ENCODE measurements at places on chromosomes 2 and 18.

DNA sequence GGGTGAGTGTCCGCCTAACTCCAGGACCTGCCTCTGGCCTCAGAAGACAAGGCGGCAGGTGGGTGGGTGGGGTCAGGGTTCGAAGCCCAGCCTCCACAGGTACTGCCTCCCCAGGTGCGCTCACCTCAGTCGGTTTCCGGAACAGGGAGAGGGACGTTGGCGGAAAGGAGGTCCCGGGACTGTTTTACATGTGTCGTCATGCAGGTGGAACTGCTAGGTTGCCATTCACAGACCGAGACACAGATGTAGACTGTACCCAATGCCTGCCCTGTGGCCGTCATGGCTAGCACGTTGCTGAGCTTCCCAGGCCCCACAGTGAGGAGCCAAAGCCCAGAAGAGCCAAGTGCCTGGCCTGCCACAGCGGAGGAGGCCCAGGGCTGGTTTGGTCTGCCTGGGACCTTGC, 284.0 kb upstream of the HS6ST1 start:
- no peak for DNase-seq

GRCh38 chr2:129656081-129656598, 323.3 kb upstream of the RAB6C start:
- DNase-seq = no peak

GRCh38 chr18:56238576-56238975, 399.8 kb downstream of the TXNL1 start:
- DNase-seq = no peak

- DNase-seq = no peak
These were observed 25.2 kb downstream of the TRABD2A start for GRCh38 chr2:84855731-84856130.

DNA sequence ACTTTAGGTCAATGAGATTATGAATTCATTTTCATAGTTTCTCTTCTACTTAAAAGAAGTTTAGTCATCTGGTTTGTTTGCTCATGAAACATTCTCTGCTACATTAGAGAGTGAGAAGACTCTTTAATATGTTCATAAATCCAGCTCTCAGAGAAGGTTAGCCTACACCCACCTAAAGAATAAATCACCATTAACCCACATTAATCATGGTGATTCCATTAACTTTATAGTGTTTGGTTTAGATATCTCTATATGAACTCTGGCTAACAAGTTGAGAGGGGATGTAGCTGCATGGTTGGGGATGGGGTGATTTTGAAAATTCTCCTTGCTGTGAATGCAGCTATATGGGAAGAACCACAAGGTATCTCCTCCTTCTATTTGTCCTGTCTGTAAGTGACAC, 10.7 kb downstream of the TFPI start:
- no peak for DNase-seq

DNA sequence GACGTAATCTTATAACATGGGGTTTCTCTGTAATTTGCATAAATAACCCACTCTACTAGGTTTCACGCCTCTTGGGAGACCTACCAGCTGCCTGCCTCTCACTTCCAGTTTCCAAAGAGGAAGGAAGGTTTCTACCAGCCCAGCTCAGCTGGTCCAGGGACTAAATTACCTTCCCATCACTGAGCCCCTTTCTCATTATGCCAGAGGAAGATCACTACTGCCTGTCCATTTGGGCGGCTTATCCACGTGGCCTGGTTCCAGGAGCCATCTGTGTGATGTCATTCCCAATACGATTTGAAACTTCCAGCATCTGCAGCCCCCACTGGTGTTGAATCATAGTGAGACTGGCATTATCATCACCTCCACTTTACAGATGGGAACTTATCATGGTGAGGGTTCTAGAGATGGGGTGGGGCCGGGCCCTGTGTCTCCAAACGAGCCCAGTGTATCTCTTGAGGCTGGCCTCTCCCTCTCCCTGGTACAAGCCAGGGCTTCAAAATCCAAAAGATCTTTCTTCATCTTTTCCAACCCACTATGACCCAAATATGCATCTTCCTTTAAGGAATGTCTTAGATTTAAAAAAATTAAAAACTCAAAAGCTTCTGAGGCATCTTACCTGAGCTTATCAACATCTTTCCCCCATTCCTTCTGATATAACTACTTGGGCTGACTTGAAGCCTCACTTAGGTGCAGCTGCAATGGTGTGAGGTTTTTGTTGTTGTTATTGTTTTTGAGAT, 140.8 kb downstream of the DDX1 start:
- DNase-seq = peak; percentile 25

DNA sequence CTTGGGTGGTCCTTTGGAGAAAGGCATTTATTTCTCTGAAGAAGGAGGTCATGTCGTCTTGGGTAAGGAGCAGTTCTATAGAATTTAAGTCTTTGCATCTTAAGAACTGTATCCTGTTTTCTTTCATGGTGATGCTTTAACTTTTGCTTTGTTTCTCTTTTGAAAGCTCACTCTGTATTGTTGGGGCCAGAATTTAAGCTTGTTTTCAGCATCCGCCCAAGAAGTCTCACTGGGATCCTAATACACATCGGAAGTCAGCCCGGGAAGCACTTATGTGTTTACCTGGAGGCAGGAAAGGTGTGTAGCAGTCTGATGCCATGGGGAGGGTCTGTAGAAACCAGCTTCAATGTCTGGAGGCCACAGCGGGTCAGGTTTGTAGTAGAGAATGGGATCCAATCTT, 64.7 kb upstream of the TTC39C start:
- no peak for DNase-seq

DNA sequence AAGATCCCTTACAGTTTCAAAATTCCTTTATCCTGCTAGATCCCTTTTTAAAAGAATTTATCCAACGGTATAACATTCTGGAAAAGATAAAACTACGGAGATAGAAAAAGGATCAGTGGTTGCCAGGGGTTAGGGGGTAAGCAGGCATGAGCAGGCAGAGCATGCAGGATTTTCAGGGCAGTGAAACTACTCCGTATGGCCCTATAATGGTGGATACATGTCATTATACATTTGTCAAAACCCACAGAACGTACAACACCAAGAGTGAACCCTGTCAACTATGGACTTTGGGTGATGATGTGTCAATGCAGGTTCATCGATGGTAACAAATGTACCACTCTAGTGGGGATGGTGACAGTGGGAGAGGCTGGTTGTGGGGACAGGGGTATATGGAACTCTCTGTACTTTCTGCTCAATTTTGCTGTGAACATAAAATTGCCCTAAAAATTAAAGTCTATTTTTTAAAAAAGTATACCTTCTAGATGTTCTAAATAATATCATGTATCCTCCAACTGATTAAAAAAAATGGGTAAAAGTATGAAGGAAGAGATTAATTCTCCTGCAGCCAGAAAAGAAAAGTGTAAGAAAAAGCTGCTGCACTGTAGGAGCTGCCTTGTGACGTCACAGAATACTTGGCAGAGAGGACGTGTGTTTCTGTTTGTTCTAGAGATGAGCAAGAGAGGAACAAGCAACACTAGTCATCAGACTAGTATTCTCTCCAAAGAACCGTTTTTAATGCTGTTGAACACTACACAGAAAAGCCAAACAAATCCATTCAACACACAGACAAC, 23.6 kb downstream of the ANKRD44 start:
- no peak for DNase-seq

DNA sequence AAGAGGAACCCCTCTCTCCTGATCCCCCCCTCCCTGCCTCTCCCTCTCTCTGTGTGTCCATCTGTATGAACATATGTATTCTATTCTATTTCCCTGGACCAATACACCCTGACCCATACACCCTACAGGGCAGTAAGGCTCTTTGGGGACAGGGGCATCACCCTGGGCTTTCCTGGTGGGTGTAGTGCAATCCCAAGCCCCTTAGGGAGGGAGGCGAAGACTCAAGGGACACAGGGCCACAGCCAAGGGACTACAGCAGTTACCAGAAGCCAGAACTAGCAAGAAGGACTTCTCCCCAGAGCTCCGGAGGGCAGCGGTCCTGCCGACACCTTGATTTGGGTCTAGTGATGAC, 214.2 kb upstream of the RAB6C start:
- DNase-seq = no peak

- no peak for DNase-seq
These were observed 23.3 kb upstream of the NAGK start for GRCh38 chr2:71045151-71045550.

DNA sequence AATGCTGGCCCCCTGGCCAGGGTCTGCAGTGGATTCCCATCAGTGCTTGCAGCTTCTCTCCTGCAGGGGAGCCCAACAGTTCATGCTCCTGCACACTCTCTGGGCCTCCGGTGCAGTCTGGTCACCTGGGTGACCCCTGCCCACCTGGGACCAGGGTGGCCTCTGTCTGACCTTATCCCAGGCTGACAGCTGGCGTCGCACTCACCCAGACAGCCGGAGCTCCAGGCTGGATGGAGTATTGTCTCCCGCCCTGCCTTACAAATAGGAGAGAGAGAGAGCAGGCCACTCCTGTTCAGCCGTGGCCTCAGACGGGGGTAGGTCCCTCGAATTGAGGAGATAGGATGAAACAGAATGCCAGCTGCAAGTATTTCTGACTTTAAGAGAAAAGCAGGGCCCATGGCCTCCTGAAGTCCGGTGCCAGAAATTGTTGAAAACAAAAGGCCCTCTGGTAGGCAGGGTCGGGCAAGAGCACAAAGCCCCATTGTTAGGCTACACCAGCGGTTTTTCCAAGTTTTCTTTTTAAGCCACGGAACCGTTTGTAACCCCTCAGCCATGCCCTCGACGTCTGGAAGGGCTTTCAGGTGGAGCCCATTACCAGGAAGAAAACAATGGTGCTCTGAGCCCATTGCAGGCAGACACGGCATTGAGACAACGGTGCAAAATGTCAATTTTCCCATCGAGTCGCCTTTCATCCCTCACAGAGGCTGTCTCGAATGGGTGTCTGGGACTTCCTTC, 258.4 kb downstream of the BCL11A start:
- DNase-seq = no peak

DNA sequence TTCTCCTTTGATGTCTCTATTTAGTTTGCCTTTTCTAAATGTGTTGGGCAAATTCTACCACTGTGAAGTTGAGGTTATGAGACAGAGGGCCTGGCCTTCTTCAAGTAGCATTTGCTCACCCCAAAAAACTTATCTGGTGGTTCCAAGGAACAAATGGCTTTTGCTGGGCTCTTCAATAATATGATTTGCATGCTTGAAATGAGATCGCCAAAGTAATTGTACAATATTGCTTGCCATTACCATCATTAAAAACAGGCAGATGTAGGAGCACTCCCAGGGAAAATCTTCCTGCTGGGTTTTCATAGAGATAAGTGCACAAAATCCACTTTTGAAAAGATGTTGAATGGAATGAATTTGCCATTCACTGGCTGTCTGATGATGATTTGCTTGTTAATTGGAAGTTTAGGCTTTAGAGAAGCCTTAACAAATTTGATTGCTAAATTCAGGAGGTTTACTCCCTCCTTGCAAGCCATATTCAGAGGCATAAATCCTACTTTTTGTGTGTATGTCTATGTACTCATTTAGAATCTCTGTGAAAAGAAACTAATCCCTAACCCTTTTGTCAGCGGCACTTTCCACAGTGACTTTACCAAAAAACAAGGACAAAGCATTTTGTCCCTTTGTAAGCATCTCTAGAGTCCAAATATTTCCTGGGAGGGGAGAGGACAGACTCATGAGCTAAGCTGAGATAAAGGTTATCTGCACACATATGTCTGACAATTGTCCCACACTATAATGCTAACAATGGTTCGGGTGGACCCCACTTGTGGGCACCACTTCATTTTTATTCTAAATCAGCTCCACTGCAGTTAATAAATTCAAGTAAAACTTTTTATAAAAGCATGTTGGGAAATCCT, 240.8 kb upstream of the PIK3C3 start:
- DNase-seq = no peak

DNA sequence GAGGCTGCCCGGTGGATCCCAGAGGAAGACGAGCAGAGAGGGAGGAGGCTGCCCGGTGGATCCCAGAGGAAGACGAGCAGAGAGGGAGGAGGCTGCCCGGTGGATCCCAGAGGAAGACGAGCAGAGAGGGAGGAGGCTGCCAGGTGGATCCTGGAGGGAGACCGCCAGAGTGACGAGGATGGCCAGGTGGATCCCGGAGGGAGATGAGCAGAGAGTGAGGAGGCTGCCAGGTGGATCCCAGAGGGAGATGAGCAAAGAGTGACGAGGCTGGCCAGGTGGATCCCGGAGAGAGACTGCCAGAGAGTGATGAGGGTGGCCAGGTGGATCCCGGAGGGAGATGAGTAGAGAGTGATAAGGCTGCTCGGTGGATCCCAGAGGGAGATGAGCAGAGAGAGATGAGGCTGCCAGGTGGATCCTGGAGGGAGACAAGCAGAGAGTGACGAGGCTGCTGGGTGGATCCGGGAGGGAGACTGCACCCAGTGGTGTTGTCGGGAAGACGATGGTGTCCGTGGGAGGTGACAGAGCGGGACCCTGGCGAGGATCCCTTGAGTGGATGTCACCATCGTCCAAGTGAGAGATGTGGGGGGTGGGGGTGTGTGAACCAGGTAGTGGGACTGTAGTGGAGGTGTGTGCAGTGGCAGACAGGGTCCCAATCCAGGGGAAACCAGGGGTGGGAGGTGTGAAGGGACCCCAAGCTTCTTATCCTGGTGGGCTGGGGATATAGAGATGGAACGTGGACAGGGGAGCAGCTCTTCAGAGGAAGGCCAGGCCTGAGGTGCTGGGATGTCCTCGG, 22.3 kb downstream of the DCDC2C start:
- no peak for DNase-seq

DNA sequence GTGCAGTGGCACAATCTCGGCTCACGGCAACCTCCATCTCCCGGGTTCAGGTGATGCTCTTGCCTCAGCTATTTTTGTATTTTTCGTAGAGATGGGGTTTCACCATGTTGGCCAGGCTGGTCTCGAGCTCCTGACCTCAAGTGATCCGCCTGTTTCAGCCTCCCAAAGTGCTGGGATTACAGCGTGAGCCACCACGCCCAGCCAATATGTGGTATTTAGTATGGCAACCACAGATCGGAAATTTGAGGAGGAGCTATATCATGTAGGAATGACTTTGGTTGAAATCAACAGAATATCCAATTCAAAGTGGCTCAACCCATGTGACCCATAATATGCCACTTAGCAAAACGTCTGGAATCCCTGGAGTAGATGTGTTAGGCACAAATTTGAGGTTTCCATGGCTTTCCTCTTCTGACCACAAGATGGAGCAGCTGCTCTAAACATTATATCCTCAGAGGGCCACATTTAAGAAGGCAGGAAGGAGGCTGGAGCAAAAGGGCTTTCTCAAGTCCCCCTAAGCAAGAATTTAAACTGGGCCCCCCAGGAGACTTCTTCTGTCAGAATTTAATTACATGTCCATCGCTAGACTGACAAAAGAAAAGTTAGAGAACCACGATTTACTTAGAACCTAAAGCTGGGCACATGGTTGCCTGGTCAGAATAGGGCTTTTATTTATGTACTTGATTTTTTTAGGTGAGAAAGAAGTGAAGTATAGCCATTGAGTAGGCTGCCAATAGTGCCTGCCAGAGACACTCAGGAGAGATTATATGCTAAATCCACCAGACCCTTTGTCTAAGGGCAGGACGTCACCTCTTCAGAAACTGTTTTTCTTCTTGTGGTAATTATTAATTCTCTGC, 49.6 kb upstream of the ITSN2 start:
- DNase-seq = peak; percentile 11
